NAMALWA (cell line): ENCODE measurements at places on chromosomes 2 and 18.

GRCh38 chr2:71690876-71691475, 237.6 kb downstream of the DYSF start:
- no peak for DNase-seq

- no peak for DNase-seq
Measured at GRCh38 chr2:207180741-207181140, 15.0 kb upstream of the KLF7 start.

DNA sequence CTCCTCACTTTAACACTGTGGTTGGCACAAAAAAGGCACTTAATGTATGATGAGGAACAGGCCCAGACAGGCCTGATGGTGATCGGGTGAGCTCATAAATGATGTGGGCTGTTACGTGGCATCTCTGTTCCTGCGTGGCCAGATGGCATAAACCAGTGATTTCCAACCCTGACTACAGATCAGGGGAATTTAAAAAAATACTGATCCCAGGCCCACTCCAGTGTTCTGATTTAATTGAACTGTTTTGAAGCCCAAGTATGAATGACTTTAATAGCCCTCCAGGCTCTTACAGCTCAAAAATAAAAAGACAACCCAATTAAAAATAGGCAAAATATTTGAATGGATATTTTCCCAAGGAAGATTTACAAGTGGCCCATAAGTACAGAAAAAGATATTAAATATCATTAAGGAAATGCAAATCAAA, 48.2 kb downstream of the LIPG start:
- DNase-seq: no peak

GRCh38 chr18:3051718-3052410, 38.9 kb upstream of the LPIN2 start:
- no peak for DNase-seq

GRCh38 chr2:134555411-134555810, 163.4 kb downstream of the TMEM163 start:
- DNase-seq: no peak

DNA sequence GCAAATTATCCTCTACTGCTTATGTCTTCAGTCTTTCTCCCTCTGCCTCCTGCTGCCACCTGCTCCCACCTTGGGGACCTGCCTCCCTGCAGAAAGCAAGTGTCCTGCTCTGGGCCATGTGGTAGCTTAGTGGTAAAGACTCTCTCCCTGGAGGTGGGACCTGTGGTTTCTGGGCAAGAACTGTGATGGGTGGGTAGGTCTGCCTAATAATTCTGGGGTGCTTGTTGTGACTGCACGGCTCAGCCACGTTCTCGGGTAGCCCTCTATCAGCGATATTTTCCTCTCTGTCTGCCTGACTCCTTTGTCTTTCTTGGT, 16.4 kb upstream of the CD28 start:
- peak; percentile 34 for DNase-seq

- DNase-seq: no peak
Measured at GRCh38 chr2:238461491-238461890, 34.8 kb downstream of the ASB1 start.

DNA sequence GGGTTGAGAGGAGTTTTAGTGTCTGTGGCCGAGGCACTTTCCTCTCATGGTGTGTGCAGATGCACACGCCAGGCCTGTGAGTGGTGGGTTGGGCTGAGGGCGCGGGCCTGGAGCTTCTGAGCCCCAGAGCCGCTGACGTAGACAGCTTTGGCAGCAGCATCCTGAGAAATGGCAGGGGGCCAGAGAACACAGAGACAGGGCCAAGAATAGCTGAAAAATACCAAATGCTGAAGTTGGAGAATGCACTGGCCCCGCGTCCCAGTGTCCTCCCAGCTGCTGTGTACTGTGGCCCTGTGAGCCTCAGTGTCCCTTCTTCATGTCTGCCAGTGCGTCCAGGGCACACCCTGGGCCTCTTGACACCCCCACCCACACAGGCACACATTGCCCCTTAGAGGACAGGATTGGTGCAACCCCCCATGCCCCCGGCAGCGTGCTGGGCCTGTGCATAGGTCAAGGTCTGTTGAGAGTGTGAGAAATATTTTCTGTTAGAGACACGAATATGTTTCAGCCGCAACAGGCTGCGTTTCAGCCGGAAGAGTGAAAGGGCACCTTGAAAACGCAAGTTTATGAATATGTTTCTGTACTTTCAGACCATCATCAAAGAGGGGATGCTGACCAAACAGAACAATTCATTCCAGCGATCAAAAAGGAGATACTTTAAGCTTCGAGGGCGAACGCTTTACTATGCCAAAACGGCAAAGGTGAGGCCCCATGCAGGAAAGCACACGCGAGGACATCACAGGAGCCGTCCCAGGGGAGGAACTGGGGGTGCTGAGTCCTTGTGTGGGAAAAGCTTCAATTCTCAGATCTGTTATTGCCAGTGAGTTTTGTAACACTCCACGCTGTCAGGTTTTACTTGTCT, 33.6 kb downstream of the DGKD start:
- no peak for DNase-seq

- no peak for DNase-seq
Measured at GRCh38 chr2:38483776-38484501, 106.9 kb upstream of the ATL2 start.

DNA sequence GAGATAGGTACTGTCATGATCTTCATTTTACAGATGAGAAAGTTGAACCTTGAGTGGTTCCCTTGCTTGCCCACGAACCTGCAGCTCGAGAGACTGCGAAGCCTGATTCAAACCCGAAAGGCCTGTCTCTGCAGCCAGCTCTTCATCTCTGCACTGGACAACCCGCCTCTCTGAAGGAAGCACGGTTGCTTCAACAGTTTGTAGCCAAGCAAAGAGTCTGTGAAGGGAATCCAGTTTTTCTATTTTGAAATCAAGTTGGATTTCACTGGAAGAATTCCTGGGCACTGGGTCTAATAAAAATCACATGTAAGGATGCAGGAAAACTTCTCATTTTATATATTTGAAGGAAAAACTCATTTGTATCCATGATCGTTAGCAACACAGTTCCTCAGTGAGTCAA, 21.3 kb upstream of the ICOS start:
- no peak for DNase-seq

DNA sequence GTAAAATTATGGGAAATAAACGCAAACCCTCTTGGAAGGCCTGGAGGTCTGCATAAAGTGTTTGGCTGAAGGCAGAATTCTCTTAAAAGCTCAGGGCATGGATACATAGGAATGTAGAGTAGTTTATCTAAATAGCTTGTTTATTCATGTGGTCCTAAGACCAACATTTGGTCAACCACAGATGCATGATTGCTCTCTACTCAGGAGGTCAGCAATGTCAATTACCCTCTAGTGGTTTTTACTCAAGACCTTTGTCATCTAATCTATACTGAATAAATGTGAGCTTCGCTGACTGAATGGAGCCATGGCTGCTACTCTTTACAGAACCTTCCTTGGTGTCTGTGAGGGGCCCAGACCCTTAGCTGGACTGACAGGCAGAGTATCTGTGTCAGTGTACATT, 139.8 kb downstream of the ATL2 start:
- DNase-seq: no peak

DNA sequence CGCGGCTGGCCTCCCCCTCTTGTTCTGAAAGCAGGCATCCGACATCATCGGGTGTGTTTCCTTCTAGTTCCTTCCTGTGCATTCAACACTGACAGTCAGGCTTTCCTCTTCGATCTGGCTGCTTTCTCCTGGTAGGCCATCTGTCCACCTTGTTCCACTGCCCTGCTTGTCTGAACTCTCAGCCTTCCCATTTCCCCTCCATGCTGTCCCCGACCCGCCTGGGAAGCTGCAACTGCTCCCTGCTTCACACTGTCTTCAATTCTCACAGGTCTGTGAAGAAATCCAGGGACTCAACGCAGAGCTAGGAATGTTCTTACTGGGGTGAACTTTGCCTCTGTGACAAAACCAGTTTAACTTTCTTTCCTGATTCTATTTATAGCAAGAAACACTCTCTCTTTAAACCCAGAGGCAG, 43.0 kb downstream of the KIF3C start:
- DNase-seq: no peak

GRCh38 chr2:116511426-116511825, 1303.1 kb upstream of the DDX18 start:
- no peak for DNase-seq

DNA sequence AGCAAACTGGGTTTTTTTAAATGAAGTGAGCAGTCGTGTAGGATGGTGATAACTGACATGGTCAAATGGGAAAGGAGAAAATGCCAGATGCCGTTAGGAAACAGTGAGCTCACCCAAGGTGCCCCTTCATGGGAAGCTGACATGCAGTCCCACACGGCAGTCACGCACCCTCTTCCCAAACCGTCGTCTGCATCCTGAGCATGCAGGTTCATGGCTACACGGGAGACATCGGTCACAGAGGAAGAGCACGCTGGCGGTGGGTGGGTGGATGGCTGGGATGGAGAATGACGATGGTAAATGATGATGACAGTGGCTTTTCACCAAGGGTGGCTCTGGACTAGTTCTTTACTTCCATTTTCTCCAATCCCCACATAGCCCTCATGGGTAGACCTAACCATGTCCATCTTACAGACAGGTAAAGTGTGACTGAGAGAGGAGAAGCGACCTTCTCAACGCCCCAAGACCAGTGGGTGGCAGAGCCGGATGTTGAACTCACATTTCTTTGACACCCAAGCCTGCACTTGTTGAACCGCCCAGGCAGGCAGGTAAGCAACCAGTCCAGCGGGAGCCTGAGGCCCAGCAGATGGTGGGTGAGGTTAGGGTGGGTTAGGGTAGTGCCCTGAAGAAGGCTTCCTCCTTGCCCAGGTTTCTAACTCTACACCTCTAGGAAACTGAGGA, 44.5 kb downstream of the TNS1 start:
- no peak for DNase-seq

DNA sequence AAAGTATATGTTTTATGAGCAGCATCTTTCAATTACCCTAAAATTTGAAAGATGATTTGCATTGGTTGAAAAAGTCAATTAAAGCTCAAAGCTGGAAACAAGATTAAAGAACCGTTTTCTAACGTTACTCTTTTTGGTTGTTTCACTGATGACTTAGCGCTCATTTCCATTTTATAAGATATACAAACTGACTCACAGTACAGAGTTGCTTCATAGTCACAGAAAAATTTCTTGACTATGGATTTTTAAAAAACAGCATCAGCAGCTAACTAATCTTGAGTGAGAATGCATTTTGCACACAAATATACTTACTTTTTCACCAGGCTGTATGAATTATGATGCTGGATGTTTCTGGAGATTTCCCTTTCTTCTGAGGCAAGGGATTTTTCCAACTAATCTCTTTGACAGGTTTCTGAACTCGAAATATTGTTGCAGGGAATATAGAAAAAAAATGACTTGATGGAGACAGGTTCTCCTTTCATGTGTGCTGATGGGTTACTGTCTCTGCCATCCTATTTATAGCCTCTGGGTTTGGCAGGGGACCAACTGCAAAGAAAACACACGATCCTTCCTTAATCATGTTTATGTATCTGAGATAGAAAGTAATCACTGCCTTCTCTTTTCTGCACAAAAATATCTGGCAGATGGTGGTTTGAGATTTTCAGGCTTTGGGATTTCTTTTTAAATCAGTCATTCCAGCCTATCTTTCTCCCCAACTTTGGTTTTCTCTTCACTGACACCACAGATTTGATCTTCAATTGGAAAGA, 129.4 kb upstream of the DAPL1 start:
- no peak for DNase-seq

GRCh38 chr2:179532863-179533278, 268.2 kb upstream of the SESTD1 start:
- no peak for DNase-seq

DNA sequence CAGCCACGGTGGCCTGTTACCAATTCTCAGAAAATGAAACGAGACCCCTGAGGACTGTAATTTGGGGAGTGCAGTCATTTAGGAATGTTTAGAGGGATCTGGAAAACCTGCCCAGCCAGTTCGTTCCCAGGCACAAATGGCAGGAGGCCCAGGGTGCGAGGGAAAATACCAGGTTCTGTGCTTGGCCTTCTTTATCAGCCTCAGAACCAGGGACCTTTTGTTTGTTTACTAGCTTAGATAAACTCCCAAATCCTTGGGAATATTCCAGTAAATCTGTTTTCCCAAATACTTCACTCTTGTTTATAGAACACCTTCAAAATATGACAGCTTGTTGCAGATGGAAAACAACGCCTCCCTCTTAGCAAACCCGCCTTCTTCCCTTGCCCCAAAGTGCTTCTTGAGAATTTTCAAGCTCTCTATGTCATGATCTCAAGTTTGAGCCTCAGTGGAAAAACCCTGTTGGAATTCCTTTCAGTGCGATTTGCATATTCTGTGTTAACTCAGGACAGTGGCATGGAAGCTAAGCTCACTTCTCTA, 400.3 kb upstream of the SMIM21 start:
- DNase-seq: no peak

GRCh38 chr2:46002507-46002883, 294.7 kb upstream of the EPAS1 start:
- DNase-seq: no peak

DNA sequence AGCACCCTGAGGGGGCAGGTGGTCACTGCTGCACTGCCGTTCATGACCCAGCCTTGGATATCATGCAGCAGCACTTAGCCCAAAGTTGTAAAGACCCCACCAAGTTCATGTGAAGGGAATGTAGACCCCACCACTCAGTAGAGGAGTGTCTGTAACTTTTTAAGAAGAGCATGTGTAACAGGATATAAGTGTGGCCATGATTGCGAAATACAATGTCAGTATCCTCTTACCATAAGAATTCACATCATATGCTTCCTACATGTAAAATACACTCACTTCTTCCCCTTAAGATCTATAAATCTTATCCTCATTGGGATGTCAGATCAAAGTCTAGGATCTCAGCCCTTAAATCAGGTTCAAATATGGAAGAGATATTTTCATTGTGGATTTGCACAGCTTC, 276.9 kb downstream of the PTPRM start:
- DNase-seq: no peak

DNA sequence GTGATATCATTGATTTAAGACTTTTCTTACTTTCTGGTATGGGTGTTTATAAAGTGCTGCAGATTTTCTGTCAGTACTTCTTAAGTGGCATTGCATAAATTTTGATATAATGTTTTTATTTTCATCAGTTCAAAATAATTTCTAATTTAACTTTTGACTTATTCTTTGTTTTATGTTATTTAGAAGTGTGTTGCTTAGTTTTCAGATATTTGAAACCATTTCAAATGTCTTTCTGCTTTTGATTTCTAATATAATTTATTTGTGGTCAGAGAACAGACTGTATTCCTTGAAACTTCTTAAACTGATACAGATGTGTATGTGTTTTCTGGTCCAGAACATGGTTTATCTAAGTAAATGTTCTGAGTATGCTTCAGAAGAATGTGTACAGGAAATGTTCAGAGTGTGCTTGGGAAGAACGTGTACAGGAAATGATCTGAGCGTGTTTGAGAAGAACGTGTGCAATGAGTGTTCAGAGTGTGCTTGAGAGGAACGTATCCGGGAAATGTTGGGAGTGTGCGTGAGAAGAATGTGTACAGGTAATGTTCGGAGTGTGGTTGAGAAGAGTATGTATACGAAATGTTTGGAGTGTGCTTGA, 265.7 kb upstream of the HS6ST1 start:
- no peak for DNase-seq

DNA sequence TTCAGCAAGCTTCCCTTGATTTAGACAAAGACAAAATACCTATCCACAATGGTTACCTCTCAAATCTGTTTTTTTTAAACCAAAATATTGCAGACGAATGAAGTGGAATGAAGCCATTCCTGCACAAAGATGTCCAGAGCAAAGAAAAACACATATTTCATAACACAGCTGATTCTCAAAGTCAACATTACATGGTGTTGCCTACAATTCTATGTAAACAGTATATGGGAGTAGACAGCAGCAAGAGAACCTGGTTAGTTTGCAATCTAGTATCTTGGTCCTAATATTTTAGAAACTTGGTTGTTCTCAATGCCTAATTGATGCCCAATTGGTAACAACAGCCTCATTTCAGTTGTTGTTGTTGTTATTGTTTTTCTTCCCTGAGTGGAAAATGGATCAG, 1240.9 kb upstream of the CHAC2 start:
- DNase-seq: no peak
